ENCODE measurements at places on chromosomes 5 and 9.
A peak's percentile ranks its signal among the peaks of the same experiment; 100 is the strongest.

GRCh38 chr5:30040488-30041118, 1152.9 kb upstream of the CDH6 start:
- peak; percentile 48 for DNase-seq

GRCh38 chr5:158511454-158511853, 588.3 kb downstream of the EBF1 start:
- DNase-seq, result no peak

GRCh38 chr5:161975350-161975749, 92.2 kb upstream of the GABRG2 start:
- DNase-seq, result no peak

- no peak for DNase-seq
These were observed 44.1 kb upstream of the RXRA start for GRCh38 chr9:134282138-134282650.

- no peak for DNase-seq
These were observed 10.0 kb upstream of the PLK2 start for GRCh38 chr5:58469896-58470295.

- no peak for DNase-seq
These were observed 536 bp upstream of the COMMD10 start for GRCh38 chr5:116084287-116084691.

- DNase-seq, result no peak
These were observed 56.3 kb upstream of the MEF2C start for GRCh38 chr5:88939300-88939699.

DNA sequence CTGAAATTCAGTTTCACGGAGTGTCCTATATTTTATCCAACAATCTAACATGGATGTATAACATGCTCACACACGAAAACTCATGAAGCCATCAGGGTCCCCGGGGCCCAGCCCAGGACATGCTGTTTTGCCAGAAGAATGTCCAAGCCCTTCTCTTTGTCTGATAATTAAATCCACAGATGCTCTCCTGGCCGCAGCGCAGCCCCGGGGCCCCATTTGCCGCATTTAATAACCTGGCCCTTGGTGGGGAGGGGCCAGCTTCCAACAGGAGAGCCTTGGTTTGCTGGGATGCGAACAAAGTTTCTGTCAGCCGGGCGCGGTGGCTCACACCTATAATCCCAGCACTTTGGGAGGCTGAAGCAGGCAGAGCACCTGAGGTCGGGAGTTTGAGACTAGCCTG, 30.0 kb downstream of the PLPP7 start:
- no peak for DNase-seq

- DNase-seq, result no peak
These were observed 270.2 kb downstream of the PSAT1 start for GRCh38 chr9:78566948-78567675.

GRCh38 chr9:116417464-116417863, 263.9 kb downstream of the PAPPA start:
- no peak for DNase-seq

DNA sequence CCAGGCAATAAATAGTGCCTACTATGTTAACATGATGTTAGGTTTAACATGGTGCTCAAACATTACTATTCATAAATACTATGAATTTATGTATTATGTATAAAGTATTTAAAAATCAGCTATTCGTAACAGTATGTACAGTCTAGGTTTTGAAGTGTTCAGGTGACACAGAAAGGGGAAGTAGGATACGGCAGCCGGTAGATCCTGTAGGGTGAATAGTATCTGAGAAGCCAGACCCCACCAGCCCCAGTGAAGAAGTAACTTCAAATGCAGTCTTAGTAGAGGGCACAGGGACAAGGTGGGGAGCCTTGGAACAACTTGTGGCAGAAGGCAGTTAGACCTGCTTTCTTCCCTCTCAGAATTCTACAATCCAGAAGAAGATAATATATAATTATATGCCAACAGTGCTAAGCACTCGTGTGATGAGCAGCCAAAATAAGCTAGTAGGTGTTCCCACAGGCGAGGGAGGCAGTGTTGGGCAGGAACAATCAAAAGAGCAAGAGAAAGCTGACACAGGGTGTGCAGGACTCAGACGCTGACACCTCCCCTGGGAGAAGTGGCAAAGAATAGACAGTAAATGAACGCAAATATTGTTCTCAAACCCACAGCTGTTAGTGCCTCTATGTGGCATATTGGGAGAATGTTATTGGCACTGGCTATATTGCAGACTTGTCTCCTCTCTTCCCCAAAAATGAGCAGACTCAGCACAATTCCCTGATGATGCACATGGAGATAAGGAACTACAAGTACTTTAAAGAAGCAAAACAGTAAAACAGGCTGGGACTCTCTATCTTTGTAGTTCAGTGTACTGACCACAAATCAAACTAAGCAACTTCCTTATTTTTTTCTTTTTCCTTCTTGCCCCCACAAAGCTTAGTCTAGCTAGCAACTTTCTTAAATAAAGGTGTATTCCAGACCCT, 4.6 kb downstream of the ZNF367 start:
- peak; percentile 71 for DNase-seq

- no peak for DNase-seq
These were observed 3.0 kb downstream of the MLANA start for GRCh38 chr9:5893591-5894236.

DNA sequence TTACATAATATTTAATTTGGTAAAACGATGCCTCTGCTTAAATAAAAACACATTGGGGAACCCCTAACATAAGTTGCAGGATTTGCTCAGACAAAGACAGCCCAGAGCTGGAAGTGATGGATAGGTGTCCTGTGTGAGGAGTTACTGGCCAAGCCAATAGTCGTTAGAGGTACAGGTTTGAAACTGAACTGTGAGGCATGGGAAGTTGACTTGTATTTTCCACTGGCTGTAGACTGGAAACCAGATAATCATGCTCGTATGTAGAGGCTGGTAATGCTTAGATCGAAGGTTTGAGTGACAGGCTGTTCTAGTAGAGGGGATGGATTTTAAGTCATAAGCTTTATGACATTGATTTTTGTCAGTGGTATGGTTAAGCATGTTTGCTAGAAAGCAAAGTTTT, 24.8 kb downstream of the TEK start:
- no peak for DNase-seq

DNA sequence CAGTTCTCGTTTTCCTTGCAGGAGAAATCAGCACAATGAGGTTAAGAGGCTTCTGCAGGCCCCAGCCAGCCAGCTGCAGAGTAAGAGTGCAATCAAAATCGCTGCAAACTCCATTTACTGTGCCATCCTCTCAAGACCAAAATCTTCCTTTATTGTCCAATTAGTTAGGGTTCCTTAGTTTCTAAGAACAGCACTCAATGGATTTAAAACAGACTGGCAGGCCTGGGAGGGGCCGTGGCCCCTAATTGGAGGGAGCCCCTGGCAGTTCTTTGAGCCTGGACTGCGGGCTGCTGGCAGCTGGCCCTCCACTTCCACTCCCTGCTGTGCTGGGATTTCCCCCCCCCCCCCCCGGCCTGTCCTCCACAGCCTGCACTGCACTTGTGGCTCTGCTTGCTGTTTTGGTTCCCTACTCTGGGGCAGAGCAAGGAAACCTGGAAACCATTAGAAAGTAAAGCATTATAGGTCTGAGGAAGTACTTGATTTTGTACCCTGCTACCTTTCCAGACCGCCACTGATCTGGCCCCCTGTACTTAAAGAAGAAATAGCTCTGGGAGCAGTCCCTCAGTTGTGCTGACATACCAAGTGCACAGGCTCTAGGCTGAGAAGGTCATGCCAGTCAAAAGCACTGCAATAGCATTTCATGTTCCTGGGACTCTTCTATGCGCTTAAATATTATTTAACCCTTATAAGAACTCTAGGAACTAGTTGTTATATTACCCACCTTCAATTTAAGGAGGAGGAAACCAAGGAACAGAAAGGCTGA, 129.0 kb downstream of the APBA1 start:
- DNase-seq, result peak; percentile 16

GRCh38 chr5:137356127-137356526, 143.0 kb downstream of the SPOCK1 start:
- DNase-seq, result no peak

DNA sequence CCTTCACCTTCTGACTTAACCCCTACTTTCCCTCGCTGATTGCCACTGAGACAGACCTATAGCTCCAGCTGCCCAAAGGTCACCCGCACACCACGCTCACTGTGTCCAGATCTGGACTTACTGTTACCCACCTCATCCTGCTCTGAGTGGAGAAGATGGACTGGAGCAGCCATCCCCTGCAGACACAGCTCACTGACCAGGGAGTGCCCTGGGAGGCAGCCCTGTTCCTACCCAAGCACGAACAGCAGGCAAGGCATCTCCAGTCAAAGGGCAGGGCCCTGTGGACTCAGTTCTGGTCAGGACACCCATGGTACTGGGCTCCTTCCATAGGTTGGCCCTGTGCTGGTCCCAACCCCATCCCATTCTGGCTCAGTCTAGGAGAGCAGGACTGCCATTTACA, 9.5 kb upstream of the BARX1 start:
- DNase-seq, result no peak

GRCh38 chr5:66248874-66249273, 104.8 kb downstream of the SREK1 start:
- DNase-seq, result no peak

- no peak for DNase-seq
These were observed 44.9 kb downstream of the LHFPL2 start for GRCh38 chr5:78603636-78604175.

GRCh38 chr5:73652391-73652790, 26.4 kb downstream of the ARHGEF28 start:
- DNase-seq, result no peak

- DNase-seq, result no peak
These were observed 440.0 kb upstream of the MPDZ start for GRCh38 chr9:13719446-13719845.

- no peak for DNase-seq
These were observed 428.6 kb downstream of the PSAT1 start for GRCh38 chr9:78725503-78725902.

GRCh38 chr5:83197326-83197967, 120.1 kb downstream of the XRCC4 start:
- DNase-seq, result peak; percentile 27

DNA sequence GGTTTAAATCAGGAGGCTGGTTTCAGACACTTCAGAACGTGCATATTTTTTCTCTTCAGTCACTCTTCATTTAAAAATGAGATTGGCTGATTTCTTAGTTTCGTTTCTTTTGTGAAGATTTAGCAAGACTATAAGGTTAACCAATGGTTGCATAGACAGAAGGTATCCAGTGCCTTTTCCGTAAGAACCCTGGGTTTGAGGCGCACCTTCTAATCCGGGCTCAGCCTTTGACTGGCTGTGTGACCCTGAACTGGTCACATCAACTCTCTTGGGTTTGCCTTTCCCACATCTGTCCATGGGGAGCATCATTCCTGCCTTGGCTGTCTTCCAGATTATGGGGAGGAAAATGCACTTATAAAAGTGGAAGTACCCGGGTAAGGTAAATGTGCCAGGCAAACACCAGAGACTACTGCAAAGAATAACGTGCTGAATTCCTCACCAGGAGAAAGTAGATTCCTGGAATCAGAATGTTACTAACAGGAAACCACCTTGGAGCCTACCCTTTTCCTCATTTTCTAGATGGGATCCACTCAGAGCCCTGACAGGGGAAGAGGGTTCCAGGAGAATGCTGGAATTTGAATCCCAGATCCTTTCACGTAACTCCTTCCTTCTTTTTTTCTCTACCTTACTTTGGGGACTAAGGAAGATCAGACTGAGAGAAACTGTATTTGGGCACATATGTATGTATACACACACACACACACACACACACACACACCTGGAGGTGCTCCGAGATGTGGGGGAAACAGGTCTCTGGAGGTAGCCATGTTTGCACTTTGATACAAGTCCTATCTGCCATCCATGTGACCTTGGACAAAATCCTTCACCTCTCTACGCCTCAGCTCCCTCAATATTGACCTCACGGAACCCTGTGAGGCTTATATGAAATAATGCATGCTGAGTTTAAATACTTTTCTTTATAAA, 6.8 kb downstream of the HAND1 start:
- DNase-seq, result no peak

DNA sequence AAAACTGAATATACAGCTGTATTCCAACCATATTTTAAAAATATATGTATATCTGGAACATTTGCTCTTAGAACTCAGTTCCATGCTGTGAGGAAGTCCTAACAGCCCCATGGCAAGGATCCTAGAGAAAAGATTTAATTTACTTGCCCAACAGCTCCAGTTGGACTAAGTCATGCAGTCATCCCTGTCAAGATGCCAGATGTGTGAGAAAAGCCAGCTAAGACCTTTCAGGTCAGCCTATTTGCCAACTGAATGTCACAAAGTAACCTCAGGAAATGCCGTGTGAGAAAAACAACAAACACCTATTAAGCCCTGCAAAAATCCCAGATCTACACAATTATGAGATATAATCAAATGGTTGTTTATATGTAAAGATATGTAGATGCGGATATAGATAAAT, 416.3 kb downstream of the NR2F1-AS1 start:
- DNase-seq, result no peak

DNA sequence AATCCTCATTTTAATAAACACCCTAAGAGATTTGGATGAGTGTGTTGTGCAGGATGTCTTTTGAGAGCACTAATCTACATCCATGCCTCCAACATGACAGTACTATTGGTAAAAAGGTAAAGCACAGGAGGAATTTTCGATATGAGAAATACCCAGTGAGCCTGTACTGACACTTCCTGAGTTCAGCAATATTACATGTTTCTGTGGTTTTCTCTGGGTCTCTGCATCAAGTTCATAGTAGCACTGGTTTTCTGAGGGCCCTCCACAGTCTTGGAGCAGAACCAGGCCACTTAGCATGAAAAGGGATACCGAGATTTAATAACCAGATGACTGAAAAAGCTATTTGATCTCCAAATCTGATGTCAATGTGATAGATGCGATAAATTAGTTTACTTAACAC, 524.1 kb downstream of the TMEM38B start:
- DNase-seq, result no peak

GRCh38 chr9:27198190-27198589, 89.2 kb downstream of the TEK start:
- DNase-seq, result no peak

DNA sequence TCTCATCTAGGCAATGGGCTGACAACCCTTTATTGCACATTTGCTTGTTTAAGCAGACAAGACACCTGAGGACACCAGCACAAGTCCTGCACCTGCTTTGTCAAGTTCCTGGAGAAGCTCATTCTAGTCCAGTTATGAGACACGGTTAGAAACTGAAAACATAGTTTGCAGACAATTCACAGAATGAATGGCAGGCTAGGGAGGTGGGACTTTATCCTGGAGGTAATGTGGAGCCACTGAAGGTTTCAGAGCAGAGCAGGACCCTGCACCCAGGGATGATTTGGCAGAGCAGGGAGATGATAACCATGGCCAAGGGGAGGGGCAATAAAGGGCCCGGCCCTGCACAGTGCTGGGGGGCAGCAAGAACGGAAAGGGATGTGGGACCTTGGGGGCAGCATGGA, 50.7 kb upstream of the SLC25A51 start:
- no peak for DNase-seq

DNA sequence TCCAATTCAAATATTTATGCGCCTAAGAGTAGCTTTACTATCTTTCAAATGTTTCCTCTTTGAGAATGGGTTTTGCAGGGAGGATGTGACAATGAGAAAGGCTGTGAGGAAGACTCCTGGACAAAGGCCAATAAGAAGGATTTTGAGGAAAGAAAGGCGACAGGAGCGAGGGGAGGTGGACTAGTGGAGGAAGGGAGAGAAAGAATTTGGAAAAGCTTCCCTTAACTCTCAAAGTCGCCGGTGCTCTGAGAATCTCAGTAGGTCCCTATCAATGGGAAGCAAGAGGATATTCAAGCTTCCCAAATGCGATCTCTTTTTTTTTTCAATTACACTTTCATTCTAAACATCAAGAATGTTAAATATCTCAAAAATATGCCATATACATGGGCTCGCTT, 2.8 kb upstream of the CDC20B start:
- DNase-seq, result no peak
